CD4-positive, alpha-beta T cell treated with Interleukin-21 for 1 hour (primary cell): ENCODE measurements at places on chromosomes 16 and 17.

- DNase-seq = no peak
Observed at GRCh38 chr17:3889325-3890012, 3.4 kb downstream of the CAMKK1 start.

DNA sequence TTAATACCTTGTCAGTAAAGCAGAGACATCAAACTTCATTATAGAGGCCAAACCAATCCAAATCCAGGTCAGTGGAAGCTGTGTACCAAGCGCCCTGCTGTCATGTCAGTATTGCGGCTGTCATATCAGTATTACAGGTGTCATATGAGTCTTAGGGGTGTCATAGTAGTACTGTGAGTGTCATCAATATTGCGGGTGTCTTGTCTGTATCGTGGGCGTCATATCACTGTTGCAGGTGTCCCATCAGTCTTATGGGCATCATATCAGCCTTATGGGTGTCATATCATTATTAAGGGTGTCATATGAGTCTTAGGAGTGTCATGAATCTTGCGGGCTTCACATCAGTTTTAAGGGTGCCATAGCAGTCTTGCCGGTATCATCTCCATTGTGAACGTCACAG is 6.0 kb upstream of the PRDM7 start:
- DNase-seq = no peak

DNA sequence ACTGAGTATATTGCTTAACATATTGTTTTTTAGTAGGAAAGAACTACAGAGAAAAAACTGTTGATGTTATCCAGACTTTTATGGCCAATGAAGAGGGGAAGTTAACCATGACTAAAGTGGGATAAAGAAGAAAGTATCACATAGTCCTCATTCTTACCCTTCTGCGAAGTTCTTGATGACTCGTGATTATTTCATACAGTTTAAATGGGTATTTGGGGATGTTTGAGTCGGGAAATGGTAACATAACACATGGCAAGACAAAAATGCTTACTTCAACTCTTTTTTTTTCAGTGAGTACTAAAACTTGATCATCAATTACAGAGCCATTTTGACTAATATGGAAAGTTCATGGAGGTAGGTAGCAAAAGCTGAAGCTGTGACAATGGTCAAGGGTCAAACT is 4.9 kb downstream of the POLG2 start:
- no peak for DNase-seq

- no peak for DNase-seq
Observed at GRCh38 chr16:48300391-48300856, 53.1 kb upstream of the ABCC11 start.

GRCh38 chr17:43831633-43832032 is 1.3 kb downstream of the MPP3 start:
- DNase-seq = no peak

GRCh38 chr17:17394494-17394893 is 82.3 kb upstream of the MED9 start:
- DNase-seq = no peak

- DNase-seq = no peak
Observed at GRCh38 chr17:4463818-4464476, 30.2 kb downstream of the SPNS3 start.

DNA sequence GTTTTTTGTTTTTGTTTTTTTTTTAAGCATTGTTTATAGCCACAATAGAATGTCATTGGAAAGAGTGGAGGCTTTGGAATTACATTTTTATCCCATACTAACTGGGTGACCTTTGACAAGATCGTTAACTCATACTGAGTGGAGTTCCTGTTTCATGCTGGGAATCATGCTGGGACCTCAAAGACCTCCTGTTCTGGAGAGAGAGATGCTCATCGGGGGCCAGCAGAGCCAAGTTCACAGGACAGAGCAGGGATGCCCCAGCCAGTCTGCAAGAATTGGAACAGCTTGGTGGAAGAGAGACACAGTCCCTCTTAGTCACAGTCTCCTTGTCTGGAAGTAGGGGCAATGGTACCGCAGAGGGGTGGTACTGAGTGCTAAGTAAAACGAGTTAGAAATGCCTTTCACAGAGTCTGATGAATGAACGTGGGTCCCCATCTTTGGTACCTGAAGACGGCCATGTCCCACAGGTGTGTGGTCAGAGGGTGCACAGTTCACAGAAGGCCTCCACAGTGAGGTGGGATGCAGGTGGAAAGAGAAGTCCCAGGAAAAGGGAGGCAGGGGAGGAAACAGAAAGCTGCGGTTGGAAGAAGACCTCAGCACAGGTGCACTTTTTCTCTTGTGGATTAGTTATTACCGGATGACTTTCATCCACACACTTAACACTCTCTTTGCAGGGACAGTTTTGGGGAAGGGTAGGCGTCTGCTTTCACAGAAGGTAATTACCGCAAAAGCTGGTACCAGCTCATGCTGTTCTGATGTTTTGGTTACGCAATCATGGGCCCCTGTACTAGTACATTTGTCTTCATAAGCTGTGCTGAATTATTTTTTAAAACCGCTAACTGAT is 147.8 kb downstream of the PRKCA start:
- no peak for DNase-seq

- DNase-seq = no peak
Observed at GRCh38 chr16:66419527-66419926, 7.6 kb upstream of the BEAN1 start.

GRCh38 chr17:73582821-73583220 is 61.4 kb downstream of the SDK2 start:
- DNase-seq = no peak

DNA sequence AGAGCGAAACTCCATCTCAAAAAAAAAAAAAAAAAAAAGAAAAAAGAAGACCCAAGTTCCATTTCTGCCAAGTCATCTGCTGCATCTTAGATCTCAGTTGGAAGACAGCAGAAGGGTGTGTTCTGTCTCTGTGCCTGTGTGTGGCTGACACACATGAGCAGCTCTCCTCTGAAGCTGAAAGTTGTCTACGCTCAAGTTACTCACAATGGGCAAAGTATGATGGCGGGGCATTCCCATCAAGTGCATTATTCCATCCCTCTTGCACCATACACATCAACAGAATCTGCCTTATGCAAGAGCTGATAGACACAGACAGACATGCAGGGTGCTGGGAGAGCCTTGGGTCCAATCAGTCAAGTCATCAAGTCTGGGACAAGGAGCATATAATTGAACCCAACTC is 402.2 kb downstream of the XYLT1 start:
- DNase-seq = no peak

DNA sequence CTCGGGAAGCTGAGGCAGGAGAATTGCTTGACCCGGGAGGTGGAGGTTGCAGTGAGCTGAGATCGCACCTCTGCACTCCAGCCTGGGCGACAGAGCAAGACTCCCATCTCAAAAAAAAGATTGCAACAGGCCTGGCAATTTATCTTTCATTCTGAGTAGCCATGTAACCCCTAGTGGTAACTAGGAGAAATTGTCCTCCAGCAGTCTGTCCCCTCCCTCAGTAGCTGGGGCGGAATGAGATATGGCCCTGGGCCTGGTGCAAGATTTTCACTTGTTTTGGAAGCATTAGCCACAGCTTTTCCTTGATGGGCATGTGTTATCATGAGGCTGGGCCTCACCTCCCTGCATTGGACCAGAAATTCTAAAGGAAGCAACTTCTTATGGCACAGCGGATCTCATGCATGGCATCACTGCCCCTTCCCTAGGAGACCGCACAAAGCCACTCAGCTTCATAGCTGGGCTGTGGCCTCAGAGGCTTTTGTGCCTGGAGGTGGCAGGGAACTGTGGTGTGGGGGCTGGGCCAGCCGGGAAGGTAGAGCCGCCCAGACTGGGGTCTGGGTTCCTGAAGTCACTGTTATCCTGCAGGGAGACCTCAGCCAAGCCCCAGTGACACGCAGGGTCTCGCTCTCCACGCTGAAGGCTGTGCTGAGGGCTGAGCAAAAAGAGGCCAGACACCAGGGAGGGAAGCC is 13.4 kb downstream of the NATD1 start:
- no peak for DNase-seq

DNA sequence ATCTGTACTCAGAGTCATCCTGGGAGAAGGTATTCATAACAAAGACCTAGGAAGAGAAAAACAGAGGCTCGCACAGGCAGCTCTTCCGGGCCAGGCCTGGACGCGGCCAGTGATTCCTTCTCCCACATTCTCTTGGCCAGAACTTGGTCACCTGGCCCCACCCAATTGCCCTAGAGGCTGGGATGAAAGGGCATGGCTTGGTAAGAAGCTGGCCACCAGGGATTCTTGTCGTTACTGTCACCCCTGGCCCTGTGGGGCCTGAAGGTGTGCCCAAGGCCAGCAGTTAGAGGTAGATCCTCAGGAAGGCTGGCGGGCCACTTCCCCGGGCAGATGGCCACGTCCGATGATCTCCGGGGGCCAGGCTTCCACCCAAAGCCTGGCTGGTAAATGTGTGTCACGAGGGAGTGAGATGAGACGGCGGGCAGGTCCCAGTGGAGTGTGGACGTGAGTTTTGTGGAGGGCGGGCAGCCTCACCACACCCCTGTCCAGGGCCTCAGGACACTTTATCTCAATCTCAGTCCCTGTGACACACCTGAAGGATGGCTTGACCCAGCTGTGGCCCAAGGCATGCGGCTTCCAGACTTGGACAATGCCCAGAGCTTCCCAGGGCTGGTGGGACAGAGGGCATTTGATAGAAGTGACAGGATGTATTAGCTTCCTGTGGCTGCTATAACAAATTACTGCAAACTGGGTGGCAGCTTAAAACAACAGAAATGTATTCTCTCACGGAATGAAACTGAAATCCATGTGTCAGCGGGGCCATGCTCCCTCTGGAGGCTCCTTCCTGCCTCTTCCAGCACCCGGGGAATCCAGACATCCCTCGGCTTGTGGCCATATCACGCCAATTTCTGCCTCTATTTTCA is 66.3 kb upstream of the GSE1 start:
- DNase-seq = no peak

DNA sequence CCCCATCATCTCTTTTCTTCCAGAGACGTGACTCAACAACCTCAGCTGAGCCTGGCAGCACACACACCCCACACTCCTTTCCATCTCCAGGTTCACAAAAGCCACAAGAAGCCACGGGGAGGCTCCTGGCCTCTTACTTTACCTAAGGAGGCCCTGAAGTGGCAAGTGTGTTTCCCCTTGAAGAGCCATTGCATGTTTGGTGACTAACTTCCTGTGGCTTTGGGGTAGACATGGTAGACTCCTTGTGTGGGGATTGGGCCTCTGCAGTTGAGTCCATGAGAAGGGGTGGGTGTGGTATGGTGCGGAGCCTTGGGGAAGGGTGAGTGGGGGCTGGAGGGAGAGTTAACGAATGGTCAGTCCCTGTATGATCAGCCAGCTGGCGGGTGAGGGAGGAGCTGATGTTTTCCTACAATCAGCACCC is 24.2 kb downstream of the SAP30BP start:
- no peak for DNase-seq

- no peak for DNase-seq
Observed at GRCh38 chr16:62041401-62041800, 5.2 kb upstream of the CDH8 start.

DNA sequence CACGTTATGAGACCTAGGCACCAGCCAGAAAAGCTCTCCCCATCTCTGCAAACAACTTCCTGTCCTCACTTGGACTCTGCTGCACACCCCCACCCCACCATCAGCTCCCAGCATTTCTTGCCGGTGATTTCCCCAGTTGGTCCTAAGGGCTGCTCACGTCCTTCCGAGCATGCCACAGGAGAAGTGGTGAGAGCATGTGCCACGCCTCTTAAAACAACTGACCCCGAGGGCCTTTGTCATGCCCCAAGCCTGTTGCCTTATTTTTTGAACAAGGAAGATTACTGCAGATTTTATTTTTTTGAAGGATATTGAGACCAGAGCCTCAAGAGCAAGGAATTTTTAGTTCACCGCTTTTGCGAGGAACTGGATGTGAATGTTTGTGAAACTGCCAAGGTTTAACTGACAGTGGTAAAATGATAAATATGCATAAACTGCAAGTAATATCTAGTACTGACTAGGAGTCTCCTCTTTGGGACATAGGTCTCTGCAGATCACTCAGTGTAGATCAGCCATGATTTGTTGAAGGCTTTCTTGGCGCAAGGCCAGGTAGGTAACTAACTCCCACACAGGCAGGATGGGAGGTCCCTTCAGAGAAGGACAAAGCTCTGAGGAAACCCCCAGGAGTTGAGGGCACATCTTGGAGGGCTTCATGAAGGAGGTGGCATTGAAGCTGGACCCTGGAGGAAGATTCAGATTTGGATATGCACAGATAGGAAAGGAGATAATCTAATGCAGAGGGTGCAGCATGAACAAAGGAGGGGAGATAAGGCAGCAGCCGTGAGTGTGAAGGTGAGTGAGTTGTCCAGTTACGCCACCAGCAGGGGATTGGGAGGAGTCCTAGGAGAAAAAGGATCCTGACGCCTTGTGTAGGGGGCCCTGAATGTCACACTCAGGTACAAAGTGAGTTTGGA is 44.7 kb downstream of the TMEM132E start:
- DNase-seq = no peak

DNA sequence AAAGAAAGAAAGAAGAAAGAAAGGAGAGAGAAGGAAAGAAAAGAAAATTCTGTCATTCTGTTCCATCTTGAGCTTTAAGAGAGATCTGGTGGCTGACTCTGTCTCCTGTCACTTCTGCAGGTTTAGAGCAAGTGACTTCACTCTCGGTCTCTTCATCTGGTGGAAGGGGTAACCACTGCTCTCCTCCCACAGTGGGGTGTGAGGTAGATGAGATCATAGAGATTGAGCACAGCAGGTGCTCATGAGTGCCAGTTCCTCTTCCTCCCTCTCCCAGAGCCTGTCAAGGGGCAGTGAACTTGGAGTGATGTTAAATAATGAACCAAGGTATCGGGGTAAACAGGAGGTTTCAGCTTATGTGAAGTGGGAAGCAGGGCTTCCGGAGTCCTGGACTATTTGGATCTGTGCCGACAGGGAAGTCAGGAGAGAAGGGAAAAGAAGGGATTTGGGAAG is 47.7 kb downstream of the BEAN1 start:
- peak; percentile 74 for DNase-seq

GRCh38 chr16:66926171-66926947 is 1.0 kb upstream of the RRAD start:
- DNase-seq = no peak

DNA sequence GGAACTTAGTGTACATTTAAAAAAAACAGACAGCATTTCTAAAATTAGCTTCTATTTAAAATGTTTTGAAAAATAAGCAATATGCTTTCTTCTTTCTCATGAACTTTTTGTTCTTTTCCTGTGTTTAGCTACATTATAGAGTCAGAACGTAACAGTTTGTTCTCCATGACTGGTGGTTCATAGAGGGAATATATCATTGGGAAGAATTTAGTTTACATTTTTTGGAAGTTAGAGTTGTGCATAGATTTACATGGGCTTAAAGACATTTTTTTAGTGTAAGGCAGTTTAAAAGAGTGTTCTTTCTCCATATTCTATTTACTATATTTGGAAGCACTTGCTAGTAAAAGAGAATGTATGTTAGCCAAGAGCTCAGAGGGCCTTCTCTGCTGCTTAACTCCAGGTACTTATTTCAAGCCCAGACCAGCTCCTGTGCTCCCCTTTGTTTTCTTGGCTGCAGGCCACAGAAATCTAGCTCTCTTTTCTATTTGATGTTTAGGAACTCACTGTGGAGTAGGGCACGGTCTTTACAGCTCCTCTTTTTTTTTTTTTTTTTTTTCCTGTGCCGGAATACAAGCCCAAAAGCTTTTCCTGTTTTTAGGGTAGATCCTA is 20.2 kb downstream of the AP2B1 start:
- no peak for DNase-seq
